Smooth muscle cell of bladder (primary cell): ENCODE measurements at places on chromosomes 12 and 14. TPM values are rescaled to one million over a fixed set of nuclear protein-coding genes. Genes with fewer than 3 reads are reported as not detected.

Gene KCNH5
- under 0.01 and 0.09 TPM in 2 replicates for total RNA-seq

Gene GALNT9
- 0.14 and 0.28 TPM in 2 replicates for total RNA-seq

Gene PXN
- total RNA-seq, result 10.8 and 11.9 TPM in 2 replicates

Gene KRT75
- not detected in 2 replicates for total RNA-seq

Gene SLC6A13
- total RNA-seq, result 0.14 and 0.18 TPM in 2 replicates

Gene TMEM30B
- 0.14 and 0.28 TPM in 2 replicates for total RNA-seq

Gene BEST3
- not detected in 2 replicates for total RNA-seq
